ENCODE measurements at places on chromosomes 4 and X.

GRCh38 chrX:30935985-30936384 lies 46.9 kb upstream of the TAB3 start:
- DNase-seq = peak; percentile 61

DNA sequence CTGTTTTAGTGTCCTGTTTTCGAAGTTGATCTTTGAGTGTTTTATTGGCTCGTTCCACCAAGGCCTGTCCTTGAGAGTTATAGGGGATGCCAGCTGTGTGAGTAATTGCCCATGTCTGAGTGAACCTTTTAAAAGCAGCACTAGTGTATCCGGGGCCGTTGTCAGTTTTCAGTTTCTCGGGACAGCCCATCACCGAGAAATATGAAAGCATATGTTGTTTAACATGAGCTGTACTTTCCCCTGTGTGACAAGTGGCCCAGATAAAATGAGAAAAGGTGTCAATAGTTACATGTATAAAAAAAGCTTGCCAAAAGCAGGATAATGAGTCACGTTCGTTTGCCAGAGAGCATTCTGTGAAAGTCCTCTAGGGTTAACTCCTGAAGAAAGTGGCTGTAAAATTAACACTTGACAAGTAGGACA lies 48.6 kb upstream of the RASSF6 start:
- DNase-seq = no peak

- no peak for DNase-seq
Observed at GRCh38 chr4:7402526-7402925, 32.2 kb downstream of the PSAPL1 start.

GRCh38 chrX:23797371-23798128 lies 14.6 kb downstream of the SAT1 start:
- DNase-seq = no peak

GRCh38 chr4:169715826-169716225 lies 41.9 kb downstream of the HPF1 start:
- DNase-seq = no peak

DNA sequence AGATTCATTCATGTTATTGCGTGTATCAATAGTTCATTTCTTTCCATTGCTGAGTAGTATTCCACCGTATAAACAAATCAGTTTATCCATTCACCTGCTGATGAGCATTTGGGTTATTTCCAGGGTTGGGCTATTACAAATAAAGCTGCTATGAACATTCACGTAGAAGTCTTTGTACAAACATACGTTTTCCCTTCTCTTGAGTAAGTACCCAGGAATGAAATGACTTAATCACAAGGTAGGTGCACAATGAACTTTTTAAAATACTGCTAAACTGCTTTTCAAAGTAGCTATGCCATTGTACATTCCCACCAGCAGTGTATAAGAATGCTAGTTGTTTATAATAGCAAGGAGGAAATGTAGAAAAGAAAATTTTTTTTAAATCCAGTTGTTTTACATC lies 35.9 kb downstream of the SYTL4 start:
- DNase-seq = no peak

DNA sequence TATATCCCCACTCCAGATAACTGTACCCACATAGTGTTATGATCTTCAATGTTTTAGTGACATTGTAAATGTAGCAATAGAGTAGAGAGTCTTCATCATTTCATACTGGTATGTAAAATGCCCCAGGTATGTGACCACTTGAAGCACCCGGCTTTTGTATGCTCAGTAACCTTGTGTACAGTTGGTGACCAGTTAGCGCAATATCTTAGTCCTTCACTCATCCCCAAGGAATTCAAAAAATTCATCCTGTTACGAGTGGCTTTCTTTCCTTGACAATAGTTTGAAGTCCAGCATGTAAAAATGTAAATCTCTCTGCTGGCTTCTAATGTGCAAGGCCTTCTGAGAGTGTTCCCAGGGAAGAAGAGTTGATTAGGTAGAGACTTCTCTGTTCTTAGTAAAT lies 145.6 kb downstream of the ARX start:
- no peak for DNase-seq

- no peak for DNase-seq
Observed at GRCh38 chr4:69518538-69519198, 23.0 kb upstream of the UGT2B4 start.

GRCh38 chr4:38619316-38619715 lies 44.7 kb upstream of the KLF3 start:
- DNase-seq = no peak

- DNase-seq = no peak
Observed at GRCh38 chrX:156002507-156002906, 5.0 kb downstream of the IL9R start.

DNA sequence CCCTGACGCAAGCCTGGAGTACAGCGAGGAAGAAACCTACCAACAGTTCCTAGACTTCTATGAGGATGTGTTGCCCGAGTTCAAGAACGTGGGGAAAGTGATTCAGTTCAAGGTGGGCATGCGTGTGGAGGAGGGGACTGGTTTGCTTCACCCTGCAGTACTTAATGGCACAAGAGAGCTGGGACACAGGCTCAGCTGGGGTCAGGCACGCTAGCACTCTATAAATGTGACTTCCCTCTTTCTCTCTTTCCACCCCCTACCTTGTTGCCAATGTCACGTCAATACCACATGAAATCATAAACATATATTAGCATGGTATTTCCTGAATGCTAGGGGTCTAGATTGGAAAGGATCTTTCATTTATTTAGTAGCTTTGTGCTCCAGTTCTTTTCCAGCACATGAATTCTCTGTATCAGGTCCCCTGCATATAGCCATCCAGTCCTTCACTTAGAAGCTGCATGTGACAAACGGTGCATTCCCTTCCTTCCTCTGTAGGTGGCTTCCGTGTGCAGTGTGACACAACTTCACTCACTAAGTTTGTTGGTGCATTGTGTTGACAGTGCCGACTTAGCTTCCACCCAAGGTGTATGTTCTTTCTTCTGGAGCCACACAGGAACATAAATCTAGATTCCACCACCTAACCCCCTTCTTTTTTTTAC lies 25.6 kb downstream of the ZRSR2 start:
- DNase-seq = peak; percentile 69
